Renal cortical epithelial cell (primary cell): ENCODE measurements at places on chromosomes 6 and 20.
A peak's percentile ranks its signal among the peaks of the same experiment; 100 is the strongest.

GRCh38 chr20:22456109-22456508, 128.3 kb downstream of the FOXA2 start:
- DNase-seq, result no peak

DNA sequence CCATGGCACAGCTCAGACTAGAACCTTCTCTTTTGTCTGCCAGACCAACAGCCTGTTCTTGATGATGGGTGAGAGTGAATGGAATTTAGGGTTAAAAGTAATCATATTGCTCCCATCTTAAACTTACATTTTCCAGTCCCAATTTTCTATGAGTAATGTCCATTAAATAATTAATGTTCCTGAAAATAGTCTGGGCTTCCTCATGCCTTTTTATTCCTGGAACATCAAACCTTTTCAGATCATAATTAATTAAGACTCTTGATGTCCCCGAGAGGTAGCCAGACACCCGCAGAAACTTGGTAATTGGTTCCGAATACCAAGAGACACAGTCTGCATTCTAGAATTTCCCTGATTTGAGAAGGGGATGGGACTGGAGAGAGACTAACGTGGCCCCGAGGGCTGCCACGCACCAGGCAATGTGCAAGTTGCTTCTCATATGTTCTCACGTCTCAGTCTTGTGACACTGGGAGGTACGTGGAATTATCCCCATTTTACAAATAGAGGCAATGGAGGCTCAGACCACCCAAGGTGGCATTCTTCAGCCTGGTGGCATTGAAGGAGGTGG, 78.6 kb upstream of the TOX2 start:
- no peak for DNase-seq

- DNase-seq, result no peak
Measured at GRCh38 chr6:80174900-80175572, 68.6 kb downstream of the BCKDHB start.

GRCh38 chr6:131765081-131765803, 42.6 kb upstream of the ENPP1 start:
- DNase-seq, result peak; percentile 37

GRCh38 chr6:164208371-164208770, 793.9 kb downstream of the QKI start:
- DNase-seq, result no peak

DNA sequence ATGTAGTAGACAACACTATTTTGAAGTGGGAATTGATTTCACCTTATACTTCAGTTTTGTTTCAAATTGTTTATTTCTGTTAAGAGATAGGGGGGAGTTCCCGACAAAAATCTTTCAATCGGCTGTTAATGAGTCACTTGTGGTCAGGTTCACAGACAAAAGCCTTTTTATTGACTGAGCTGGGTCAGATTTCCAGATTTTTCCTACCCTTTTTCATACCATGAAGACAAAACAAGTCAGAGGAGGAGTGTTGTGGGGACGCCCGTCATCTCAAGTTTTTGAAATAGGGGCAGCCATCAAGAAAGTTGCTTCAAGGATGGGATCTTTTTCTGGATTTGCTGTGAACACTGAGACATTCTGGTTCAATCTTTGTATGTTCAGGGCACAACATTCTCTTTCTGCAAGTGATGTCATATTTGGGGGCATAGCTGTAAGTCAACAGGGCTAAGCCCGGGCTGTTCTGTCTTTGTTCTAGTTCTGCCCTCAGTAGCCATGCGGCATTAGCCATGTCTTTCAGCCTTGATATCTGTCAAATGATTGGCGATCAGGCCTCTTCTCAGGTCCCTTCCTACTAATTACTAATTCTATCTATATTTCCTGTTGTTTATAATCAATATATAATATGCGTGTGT, 496.0 kb upstream of the MARCKS start:
- peak; percentile 94 for DNase-seq

- DNase-seq, result no peak
Measured at GRCh38 chr20:38831995-38832620, 26.6 kb downstream of the PPP1R16B start.

DNA sequence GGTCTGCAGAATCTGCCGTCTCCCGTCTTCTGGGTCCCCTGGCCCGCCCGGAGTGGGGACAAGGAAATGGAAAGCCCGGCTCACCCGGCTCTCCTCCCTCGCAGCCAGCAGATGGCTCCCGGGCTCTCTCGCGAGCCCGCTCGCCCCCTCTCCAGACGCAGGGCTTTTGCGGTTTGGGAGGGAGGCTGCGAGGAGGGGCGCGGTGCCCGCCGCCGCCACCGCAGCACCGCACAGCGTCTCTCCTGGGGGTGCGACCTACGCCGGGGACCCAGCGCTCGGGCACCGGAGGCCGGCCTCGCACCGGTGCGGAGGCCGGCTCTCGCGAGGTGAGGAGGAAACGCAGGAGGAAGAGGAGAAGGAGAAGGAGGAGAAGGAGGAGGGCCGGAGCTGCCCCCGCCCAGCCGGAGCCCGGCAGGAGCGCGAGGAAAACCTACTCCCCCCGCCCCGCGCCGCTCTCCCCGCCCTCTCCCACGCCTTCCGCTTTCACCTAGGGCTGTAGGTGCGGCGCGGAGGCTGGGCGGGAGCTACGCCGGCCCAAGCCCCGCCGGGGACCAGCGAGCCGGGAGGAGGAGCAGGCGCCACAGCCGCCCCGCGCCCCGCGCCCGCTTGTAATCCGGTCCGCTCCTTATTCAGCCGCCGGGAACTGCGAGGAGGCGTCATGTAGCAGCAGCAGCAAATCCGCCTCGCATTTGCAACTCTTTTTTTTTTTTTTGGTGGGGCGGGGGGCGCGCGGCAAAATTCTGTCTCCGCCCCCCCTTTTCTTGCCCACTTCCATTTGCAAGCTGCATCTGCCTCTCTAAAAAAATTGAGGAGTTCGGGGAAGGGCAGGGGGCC, at the start of gene CARMIL1:
TSS of gene CARMIL1 (plus strand) at position 461 of the 834 bp plus-strand sequence. CDS start 422 bp downstream, outside the sequence.
- DNase-seq, result peak; percentile 64

- DNase-seq, result no peak
Measured at GRCh38 chr6:43788301-43788700, 18.3 kb downstream of the VEGFA start.

DNA sequence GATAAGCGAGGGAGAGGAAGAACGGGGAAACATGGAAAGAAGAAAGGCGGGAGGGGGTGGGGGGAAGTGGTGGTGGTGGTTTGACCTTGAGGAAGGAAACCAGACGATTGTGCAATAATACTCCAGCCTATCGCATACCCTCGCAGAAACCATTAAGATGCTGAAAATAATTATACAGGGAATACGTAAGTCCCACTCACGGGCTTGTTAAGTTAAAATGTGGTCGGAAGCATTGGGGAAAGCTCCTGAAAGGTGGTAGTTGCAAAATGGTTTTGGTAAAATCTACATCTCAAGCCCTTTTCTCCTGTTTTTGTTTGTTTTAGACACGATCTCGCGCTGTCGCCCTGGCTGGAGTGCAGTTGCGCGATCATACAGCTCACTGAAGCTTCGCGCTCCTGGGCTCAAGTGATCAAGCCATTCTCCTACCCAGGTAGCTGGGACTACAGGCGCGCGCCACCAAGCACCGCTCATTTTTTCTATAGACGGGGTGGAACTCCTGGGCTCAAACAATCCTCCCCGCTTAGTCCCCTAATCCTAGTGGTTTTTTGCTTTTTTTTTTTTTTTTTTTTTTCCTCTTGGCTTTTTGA, 128.9 kb upstream of the ZNF184 start:
- no peak for DNase-seq

DNA sequence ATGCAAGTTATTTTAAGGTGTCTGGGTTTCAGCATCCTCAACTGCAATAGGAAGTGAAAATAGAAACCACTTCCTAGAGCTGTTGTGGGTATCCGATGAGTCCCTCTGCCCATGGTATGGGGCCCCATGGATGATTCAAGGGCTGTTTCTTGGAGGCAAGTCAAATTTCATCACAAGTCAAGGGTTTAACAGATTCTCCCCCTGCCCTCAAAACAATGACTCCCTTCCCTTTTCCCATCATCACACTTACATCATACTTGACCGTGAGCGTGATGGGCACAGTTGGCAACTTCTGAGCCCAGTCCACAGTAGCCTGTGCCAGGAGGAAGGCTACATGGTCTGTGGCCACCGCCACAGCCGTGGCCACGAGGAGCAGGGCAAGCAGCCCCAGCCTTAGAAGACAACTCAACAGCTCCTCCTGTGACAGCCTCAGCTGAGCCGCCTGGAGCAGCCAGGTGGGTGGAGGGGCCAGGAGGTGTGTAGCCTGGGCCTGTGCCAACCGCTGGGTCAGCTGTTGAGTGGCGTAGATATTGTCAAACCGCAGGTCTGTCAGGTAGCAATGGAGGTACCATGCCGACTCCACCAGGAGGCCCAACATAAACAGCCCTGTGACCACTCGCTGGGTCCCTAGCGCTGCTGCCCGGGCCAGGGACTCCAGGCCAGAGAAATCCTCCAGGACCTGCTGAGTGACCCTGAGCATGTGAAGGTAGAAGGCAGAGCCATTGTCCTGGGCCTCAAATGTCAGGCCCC, 5.2 kb downstream of the OCSTAMP start:
- DNase-seq, result peak; percentile 59

DNA sequence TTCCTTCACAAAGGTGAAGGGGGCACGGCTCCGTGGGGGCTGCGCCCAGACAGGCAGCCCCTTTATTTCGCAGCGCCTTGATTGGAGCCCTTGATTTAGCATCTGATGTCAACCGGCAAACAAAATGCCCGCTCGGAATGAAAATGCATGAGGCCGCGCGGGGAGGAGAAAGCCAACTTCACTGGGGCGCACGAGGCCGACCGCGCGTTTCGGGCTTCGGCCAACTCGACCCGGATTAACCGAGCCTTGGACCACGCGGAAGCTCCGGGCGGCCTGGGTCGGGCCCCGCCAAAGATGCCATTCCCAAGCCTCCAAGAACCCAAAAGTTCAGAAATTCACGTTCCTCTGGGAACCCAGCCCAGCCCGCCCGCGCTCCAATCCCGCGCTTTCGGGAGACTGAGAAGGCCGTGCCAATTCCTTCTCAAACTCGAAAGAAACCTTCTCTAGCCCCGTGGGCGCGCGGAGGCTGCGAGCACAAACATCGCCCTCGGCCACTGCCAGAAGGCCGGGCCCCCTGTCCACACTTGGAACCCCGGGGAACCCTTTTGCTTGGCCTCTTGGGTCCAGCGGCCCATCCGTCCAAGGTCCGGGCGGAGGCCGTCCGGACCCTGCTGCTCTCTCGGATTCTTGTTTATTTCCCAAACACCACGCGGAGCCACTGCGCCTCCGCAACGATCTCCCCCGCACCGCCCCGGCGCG, 879 bp upstream of the INSM1 start:
- DNase-seq, result no peak

- DNase-seq, result no peak
Measured at GRCh38 chr6:100464162-100464851, 414 bp downstream of the SIM1 start.

DNA sequence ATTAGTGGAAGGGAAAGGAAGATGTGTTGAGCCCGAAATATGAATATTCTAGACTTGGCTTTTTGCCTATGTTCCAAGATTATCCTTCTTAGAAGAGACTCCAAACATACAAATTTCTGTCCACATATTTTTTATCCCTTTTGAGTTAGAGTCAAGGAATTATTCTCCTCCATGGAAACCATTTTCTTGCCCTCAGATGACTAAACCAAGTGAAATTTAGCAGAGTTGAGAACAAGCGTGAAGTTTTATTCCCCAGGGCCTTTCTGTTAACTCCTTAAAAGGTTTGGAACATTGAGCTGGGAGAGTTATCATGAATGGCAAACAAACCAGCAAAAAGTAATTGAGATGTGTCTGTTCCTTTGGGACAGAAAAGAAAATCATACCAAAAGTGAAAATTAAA, 286.1 kb upstream of the PLCB4 start:
- DNase-seq, result peak; percentile 54

- no peak for DNase-seq
Measured at GRCh38 chr20:47405775-47406325, 49.4 kb upstream of the ZMYND8 start.

DNA sequence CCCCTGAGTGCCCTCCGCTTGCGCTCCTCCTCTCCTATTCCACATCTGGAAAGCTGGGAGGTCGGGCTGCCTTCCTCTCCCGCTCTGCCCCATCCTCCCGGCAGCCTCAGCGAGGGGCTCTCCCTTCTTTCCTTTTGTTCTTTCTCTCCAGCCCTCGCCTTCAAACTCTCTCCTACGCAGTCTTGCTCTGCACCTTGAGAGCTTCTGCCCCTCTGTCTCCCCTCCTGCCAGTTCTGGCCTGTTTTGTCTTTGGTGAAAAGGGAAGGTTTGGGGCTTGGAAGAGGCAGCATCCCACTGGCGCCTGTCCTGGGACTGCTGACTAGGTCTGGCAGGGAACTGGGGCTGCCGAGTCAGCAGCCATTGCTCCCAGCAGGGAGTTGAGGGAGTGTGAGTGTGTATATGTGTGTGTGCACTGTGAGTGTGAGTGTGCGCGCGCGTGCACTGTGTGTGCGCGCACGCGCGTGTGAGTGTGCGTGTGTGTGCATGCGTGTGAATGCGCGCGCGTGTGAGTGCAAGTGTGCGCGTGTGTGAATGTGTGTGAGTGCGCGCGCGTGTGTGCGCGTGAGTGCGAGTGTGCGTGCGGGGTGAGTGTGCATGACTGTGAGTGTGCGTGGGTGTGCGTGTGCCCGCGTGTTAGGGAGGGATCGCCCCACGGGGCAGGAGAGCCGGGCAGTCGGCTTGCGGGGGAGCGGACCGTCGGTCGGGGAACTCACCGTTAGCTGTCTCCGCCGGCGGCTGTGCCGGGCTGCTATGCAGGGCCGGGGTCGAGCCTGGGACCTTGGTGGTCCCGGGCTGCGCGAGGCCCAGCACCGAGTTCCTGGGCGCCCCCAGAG, 523 bp downstream of the CPXM1 start:
- no peak for DNase-seq
